Activated CD8-positive, alpha-beta memory T cell treated with anti-CD3 and anti-CD28 coated beads for 4 hours (primary cell): ENCODE measurements at places on chromosomes 7 and 10.
A peak's percentile ranks its signal among the peaks of the same experiment; 100 is the strongest.

- peak; percentile 5 for DNase-seq
Measured at GRCh38 chr7:123624527-123625183, 23.0 kb downstream of the ASB15 start.

DNA sequence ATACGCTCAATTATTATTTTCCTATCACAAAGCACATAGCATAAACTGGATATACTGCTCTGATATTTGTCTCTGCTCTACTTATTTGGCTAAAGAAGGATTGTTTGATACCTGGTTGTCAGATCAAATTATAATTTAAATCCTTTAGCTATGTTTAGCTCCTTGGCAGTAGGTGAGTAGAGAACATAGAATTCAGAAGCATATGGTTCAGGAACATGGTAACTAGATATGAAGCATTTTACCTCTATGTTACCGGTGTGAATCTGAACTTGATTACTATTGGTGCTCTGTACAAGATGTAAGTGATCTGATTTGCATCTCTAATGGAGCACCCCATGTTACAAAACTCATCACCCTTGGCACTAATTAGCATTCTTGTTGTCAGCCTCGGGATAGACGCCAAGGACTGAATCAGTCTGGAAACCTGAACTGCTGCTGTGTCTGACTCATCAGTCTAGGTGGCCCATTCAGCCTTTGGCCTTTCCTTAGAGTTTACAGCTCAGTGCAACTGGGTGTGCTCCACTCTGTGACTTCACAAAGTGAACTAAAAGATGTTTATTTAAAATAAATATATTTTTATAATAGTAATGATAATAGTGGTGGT is 12.3 kb upstream of the MYPN start:
- DNase-seq = no peak

DNA sequence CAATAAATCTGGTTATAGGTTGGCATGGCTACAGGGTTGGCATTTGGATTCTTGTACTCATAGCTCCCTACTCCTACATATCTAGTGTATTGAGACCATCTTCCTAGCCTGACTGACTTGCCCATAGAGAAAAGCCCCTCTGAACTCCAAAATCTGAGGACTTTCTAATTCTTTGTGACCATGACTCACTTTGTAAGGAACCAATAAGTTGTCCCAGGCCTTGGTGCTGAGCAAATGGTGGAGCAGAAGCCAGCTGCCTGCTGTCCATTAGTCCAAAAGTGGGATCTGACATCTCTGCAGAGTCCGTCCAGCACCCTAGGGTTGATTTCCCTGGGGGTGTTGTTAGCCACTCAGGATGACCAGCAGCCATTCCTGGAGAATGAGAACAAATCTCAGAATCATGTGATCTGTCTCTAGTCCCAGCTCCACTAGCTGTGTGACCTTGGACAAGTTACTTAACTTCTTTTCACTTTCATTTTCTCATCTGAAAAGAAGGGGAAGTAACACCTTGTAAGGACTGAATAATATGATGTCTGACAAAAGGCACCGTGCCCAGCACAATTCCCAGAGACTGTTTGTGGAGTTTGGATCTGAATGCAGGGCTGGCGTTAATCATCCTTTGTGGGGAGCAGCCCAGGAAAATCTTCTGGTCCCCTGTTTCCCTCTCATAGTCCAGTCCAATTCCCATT is 44.1 kb downstream of the MTURN start:
- DNase-seq = no peak

- DNase-seq = no peak
Measured at GRCh38 chr10:29107866-29108498, 180.9 kb upstream of the LYZL1 start.

GRCh38 chr10:75021379-75022249 is 89.8 kb upstream of the SAMD8 start:
- DNase-seq = no peak

- no peak for DNase-seq
Measured at GRCh38 chr10:17841050-17841449, 31.9 kb downstream of the MRC1 start.

GRCh38 chr7:46600340-46600739 is 679.3 kb upstream of the IGFBP3 start:
- DNase-seq = no peak
